ENCODE measurements at places on chromosomes 5 and 9.

GRCh38 chr5:81397176-81397575 lies 3.2 kb upstream of the ACOT12 start:
- peak; percentile 54 for DNase-seq

- DNase-seq: peak; percentile 34
These were observed 159.7 kb downstream of the TLE1 start for GRCh38 chr9:81529556-81530193.

- no peak for DNase-seq
These were observed 41.7 kb upstream of the CEP72 start for GRCh38 chr5:570446-570845.

- DNase-seq: peak; percentile 10
These were observed 28.4 kb downstream of the TIMD4 start for GRCh38 chr5:156934450-156935211.

- no peak for DNase-seq
These were observed 1704.8 kb upstream of the CDH9 start for GRCh38 chr5:28743025-28743715.

GRCh38 chr5:106646106-106646505 lies 1024.6 kb downstream of the EFNA5 start:
- no peak for DNase-seq

GRCh38 chr5:176995122-176995490 lies 11.5 kb downstream of the UIMC1 start:
- DNase-seq: no peak

DNA sequence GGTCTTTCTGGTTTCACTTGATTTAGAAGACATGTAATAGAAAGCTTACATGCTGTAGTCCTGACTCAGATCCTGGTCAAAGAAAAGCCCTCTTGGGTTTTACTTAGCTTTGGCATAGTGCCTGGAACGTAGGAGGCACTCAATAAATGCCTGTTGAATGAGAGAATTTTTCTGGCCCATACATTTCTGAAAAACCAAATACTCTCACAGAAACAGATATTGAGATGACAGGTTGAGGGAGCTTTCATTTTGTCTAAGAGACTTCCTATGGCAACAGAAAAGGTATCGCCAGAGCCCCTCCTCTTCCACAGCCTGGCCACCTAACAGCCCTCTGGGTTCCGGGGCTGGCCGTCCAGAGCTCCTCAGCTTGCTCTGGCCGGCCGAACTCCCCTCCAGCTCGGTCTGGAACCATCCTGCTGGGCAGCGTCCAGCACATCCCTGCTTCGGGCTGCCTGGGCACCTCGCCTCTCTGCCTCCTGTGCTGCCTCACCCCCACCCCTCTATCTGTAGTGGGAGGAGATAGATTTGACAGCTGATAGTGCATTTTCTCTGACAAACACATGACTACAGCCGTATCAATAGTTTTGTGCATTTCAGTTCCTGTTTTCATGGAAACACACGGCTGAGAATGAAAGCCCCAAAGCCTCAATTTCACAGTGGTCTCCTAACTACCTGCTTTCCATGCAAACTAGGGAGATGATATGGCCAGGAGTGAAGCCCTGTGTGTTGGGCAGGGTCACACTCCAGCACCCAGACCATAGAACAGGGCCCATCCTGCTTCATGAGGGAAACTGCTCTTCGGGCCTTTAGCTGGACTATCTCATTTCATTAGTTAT lies 1.1 kb downstream of the IL4 start:
- DNase-seq: peak; percentile 96

- DNase-seq: no peak
These were observed 51.4 kb upstream of the BNC2 start for GRCh38 chr9:16921855-16922254.

GRCh38 chr5:142245786-142246185 lies 79.0 kb downstream of the SPRY4 start:
- DNase-seq: peak; percentile 42

- DNase-seq: no peak
These were observed 33.5 kb downstream of the HMGCS1 start for GRCh38 chr5:43279548-43280274.
